ENCODE measurements at places on chromosomes 5 and 9.
A peak's percentile ranks its signal among the peaks of the same experiment; 100 is the strongest.

GRCh38 chr5:2651116-2651515 is 100.4 kb downstream of the IRX2 start:
- DNase-seq = no peak

DNA sequence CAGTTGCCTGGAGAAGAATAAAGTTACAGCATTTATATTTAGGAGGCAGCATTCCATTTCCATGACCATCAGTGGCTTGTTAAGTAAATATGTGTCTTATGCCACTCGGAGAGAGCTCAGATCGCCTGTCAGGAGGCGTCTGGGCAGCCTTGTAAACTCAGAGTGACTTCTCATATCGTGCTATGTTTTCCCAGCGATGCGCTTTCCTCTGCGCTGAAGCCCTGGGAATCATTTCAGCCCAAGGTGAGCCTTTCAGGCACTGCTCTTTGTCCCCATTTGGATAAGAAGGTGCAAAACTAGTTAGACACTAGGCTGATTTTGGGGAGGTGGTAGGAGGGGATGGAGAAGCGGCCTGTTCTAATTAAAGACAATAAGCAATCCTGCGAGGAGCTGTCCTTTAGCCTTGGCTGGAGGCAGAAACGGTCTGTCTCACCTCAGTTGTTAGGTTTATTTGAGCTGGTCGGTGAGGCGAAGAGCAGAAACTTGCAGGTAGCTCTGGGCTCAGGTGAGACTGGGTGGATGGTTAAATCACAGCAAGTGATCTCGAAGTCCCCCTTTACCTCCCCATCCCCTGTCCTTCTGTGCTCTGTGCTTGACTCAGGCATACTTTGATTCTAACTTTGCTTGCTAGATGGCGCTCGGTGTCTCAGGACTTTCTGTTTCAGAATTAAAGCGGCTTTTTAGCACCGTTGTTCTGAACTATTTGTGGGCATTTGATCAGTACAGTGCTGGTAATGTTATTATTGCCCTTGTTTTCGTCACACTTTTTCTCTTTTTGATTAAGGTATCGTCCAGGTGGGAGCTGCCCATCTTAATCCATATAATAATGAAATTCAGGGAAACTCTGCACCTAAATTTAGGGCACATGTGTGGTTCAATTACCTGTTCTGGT is 24.6 kb downstream of the NR2F1 start:
- DNase-seq = no peak

DNA sequence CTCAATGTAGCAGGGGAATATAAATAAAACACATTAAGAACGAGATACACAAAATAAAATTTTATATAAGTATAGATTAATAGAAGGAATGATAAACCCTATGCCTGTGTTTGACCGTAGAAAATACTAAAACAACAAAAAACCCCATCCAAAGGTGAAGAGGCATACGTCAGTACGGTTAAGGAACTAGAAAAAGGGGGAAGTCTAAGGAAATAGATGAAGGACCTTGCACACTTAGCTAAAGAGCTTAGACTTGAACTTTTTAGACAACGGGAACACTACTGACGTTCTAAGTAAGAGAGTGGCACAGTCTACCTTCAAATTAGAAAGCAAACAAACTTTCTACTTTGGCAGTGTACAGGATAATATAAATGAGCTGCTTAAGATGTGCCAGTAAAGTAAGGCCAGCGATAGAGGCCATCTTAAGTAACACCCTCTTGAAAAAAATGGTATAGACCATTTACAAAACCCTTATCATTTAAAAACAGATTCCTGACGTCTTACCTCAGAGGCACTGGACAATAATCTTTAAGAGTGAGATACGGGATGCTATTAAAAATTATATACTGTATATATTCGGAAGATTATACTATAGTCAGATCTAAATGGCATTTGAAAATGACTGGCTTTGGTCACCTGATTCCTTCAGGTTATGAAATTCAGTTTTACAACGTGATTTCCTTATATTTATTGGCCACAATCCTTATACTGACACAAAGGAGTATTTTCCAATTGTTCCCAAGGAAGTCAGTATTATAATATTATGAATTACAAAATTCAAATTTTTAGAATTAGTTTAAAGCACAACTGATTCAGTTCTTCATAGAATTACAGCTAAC is 8.5 kb downstream of the PANK3 start:
- DNase-seq = no peak

DNA sequence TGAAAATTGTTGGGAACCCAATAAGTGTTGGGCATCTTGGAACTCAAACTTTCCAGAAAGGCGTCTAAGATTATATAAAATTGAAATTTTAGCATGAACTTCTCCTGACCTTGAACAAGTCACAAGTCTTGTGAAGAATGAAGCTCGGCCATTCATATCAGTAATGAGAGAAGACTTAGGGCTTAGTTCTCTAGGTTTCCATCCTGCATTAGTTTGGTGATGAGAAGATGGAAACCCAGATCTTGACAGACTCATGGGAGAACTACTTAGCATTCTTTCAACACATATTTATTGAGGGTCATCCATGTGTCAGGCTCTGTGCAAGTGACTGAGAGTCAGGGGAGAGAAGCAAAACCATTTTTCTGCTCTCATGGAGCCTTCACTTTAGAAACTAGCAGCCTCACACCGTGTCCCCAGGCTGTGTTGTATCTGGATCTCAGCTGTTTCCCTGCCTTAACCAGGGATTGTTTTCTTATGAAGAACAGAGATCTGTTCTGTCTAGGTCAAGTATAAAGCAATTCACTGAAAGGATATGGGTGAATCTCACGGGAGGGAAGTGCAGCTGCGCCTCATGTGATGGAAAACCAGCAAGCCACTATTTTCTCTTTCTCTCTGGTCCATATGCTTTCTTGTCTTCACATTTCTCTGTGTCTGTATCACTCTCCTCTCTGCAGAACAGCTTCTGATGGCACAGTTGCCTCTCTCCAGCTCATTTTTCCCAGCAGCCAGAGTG is 3.4 kb downstream of the GARNL3 start:
- no peak for DNase-seq

GRCh38 chr5:172902497-172903472 is 56.4 kb upstream of the RPL26L1 start:
- no peak for DNase-seq

GRCh38 chr5:155530046-155530445 is 516.5 kb downstream of the KIF4B start:
- no peak for DNase-seq

DNA sequence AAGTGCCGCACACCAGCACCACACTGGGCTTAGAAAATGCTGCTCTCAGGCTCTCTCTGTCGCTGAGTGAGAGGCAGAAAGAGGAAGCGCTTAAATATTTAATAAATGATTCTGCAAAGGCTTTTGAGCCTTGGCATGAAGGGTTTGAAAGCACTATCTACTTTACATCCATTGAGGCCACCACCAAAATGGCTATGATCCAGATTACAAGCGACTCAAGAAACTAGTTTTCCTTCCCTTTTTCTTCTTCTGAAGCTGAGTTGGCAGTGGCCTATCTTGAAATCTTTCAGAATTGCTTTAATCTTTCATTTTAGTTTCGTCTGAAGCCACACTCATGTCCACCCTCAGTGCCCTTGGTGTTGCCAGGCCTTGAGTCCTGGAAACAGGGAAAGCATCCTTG is 59.5 kb downstream of the EBF1 start:
- no peak for DNase-seq

DNA sequence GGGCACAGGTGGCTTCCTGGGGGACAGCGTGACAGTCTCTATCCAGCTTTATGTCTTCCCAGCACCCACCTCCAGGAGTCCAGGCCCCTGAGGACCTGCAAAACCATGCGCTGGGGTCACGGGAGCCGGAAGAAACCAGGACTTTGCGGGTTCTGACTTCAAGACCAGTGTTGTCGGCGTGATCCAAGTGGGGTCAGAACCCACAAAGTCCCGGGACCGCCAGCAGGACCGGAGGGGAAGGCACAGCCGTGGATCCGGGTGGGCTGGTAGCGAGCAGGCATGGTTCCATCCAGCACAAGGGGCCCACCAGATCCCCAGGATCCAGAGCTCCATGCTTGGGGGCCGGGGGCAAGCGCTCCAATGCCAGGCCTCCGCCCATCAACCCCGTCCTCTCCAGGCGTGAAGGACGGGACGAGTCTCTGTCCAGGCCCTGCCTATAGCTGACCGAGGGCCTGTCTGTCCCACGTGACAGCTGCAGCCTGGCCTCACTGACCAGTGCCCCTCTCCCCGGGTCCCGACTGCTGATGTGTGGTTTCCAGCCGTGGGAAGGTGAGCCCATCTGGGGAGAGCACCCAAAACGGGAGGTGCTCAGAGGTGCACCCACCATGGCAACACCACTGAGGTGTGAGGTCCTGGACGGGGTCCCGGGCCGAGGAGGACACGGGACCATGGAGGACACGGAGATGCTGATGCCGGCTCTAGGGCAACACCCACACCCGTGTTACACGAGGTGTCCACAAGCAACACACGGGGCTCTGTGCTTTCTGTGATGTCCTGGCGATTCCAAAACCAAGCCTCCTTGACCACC is 48.9 kb downstream of the SLC12A7 start:
- no peak for DNase-seq

GRCh38 chr5:82424211-82424610 is 146.1 kb upstream of the RPS23 start:
- no peak for DNase-seq

DNA sequence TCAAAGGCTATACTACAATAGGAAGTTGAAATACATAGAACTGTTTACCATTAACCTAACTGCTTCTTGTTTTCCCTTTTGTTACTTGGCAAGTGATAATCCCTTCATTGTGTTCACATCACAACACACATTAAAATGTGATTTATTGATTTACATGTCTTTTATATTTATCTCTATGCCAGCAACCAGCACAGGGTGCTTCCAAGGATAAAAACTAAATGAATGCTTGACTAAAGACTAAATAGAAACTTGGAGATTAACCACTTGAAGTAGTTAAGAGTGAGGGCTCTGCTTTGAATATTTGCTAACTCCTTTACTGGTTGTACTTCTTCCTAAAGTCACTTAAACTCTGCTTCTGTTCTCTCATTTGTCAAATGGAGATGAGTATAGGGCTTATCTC is 1730.6 kb downstream of the EFNA5 start:
- DNase-seq = no peak

DNA sequence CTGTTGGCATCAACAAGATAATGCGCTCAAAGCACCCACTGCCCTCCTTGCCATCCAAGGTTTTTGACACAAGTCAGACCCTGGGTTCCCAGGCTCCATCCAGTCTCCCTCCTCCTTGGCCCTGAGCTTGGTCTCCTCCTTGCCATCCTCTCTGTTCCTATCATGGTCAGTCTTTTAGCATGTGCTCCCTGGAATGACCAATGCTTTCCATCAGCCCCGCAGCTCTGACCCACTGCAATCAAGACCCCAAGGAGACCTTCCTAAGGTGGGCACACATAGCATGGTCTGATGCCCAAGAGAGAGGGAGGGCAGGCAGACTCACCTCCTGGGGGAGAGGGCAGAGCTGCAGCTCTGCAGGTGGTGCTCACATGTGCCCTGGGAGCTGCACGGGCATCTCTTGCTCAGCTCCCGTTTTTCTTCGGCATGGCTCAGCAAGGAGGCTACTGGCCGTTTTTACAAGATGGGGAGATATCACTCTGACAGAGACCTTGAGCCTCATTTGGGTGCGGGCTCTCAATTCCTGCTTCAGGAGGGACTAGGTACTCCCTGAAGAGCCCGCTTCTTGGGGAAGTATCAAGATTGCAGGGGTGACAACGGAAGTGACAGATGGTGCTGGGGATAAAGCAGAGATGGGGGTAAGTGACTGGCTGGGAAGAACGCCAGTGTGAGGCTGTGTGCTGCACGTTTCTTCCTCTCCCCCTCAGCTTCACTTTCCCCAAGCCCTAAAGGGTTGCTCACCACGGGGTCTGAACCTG is 3.3 kb downstream of the SEPTIN8 start:
- no peak for DNase-seq

- DNase-seq = no peak
Observed at GRCh38 chr5:144088206-144089064, 82.0 kb downstream of the YIPF5 start.

- no peak for DNase-seq
Observed at GRCh38 chr9:78967596-78968217, 604.1 kb upstream of the TLE4 start.

DNA sequence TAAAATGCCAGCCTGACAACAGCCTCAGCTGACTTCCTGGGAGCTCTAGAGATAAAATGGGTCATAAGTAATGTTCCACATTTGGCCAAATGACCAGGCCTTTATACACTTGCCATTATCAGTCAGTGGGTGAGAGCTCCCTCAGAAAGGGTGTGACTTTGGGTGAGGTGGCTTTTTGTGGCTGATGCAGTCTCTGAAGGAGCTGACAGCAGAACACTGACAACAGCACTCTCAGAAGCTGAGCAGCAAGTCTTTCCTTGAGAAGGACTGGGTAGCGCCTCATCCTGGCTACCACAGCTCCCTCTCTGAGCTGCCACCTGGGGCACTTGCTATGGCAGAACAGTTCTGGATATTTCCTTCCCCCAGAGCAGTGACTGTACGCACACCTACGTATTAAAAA is 22.0 kb upstream of the GNAQ start:
- no peak for DNase-seq

GRCh38 chr5:56737951-56738606 is 77.3 kb upstream of the MAP3K1 start:
- DNase-seq = peak; percentile 49

- no peak for DNase-seq
Observed at GRCh38 chr5:1019001-1019905, 10.7 kb downstream of the NKD2 start.

DNA sequence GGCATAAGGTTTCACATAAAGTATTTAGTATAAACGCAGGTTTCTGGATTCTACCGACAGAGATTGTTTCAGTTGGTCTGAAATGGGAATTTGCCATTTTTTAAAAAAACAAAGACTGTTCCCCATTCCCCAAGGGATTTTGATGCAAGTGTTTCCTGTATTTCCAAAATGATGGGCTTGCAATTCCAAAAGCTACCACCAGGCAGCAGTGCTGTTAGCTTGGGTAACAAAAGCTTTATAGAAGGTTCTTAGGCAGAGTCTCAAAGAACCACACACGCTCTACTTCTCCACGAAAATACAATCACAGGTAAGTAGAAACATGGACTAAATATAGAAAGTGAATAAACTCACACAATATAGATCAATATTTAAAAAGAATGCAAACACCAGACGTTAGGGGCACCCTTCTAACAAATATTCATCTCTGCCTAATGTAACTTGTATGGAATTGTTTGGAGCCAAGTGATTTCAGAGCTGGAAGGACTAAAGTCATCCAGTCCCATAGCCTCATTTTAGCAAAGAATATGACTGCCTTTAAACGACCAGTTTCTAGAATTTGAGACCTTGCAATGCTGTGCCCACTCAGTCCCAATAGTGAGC is 154.3 kb downstream of the SPOCK1 start:
- DNase-seq = no peak

- no peak for DNase-seq
Observed at GRCh38 chr5:95725071-95725820, 5.9 kb upstream of the RHOBTB3 start.

All from T-helper 1 cell (primary cell).